ENCODE measurements at places on chromosomes 4 and X.
A peak's percentile ranks its signal among the peaks of the same experiment; 100 is the strongest.

- DNase-seq = no peak
These were observed 27.2 kb downstream of the MFAP3L start for GRCh38 chr4:169998981-169999380.

- peak; percentile 48 for DNase-seq
These were observed 68.7 kb downstream of the NSD2 start for GRCh38 chr4:1939664-1940509.

DNA sequence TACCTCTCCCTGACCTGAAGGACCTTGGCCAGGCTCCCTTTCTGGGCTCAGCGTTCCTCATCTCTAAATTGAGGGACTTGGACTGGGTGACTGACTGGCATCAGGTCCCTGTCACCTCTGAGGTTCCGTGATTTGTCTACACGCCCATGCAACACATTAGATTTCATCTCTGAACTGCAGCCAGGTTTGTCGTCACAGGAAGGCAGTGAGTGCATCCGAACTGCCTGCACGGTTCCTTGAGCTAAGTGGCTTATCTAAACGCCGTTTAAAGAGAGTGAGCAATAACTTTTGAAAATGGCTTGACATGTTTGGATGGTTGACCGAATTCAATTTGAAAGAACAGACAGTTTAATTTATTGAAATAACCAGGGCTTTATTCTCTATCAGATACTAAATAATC lies 70.1 kb downstream of the PCYT1B start:
- DNase-seq = no peak

- no peak for DNase-seq
These were observed 83.2 kb downstream of the SH3KBP1 start for GRCh38 chrX:19804151-19804550.

- DNase-seq = no peak
These were observed 847.6 kb upstream of the LCORL start for GRCh38 chr4:18869166-18869565.

GRCh38 chr4:133355633-133356032 lies 206.5 kb downstream of the PCDH10 start:
- no peak for DNase-seq

GRCh38 chr4:100391863-100392262 lies 126.0 kb downstream of the EMCN start:
- DNase-seq = no peak

DNA sequence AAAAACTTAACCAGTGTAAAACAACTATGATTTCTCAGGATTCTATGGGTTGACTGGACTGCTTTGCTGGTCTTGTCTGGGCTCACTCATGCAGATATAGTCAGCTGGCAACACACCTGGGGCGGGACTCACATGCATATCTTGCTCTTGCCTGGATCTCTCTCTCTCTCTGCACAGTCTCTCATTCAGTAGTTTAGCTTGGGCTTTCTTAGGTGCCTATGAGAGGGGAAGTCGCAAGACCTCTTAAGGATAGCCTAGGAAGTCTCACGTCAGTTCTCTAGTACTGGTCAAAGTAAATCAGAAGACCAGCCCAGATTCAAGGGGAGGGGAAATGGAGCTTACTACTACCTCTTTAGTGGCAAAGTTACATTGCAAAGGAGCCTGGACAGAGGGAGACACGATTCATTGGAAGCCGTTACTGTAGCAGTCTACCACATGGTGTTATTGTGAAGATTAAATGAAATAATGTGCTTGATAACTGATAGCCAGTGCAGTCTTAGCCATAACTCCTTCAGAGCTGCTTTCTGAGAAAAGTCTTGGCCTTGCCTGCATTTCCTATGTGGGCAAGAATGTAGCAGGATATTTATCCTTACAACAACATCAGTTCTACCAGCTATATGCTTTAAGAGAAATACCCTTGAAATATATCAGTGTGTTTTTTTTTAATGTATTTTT lies 2.1 kb downstream of the COPS4 start:
- no peak for DNase-seq

DNA sequence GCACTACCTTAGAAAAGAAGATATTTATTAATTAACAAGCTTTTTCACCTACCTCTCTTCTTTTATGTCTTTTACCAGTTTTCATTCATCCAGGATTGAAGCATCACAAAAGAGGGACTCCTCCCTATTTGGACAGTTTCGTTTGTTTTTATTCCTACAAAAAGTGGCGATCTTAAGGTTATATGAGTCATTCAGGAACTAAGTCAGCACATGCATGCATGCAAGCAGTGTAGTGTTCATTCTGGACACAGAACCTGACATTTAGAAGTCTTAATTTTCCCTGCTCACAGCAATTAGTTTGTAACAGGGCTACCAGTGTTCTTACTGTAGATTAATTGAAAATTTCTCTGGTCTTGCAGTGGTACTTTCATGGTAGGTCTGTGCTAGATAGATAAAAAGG lies 47.9 kb upstream of the QRFPR start:
- DNase-seq = peak; percentile 52

- DNase-seq = no peak
These were observed 77.5 kb downstream of the INTS12 start for GRCh38 chr4:105630670-105631655.

GRCh38 chrX:154116426-154117211 lies 19.1 kb upstream of the MECP2 start:
- no peak for DNase-seq
